ENCODE measurements at places on chromosomes 6 and 20.

GRCh38 chr6:166575205-166575604 is 11.3 kb downstream of the RAMACL start:
- DNase-seq = no peak

DNA sequence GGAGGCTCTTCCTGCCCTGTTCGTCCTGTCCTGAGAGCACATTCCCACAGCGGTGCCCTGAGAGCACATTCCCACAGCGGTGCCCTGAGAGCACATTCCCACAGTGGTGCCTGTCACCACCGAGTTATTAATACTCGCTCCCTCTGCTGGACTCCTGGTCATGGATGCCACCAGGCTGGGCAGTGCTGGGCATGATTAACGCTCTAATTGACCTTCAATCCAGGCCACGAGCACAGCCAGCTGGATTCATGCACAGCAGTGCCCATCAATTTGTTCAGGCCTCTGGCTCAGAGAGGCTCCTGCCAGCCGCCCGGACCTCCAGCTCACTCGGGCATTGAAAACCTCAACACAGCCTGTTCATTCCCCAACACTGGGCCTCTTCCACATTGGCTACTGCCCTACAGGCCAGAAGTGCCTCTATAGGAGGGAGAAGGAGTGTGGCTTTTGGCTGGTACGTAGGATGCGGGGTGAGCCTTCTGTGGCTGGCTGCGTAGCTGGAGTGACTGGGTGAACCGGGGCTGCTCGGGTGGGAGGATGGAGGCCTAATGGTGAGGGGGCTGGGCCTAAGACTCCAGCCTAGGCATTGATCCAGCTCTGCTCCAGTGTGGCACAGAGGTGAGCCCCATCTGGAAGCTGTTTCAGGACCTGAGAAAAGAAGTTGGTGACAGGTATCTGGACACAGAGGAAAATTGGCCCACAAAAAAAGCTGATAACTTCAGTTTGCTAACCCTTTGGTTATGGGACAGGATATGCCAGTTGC is 9.3 kb downstream of the IP6K3 start:
- no peak for DNase-seq

DNA sequence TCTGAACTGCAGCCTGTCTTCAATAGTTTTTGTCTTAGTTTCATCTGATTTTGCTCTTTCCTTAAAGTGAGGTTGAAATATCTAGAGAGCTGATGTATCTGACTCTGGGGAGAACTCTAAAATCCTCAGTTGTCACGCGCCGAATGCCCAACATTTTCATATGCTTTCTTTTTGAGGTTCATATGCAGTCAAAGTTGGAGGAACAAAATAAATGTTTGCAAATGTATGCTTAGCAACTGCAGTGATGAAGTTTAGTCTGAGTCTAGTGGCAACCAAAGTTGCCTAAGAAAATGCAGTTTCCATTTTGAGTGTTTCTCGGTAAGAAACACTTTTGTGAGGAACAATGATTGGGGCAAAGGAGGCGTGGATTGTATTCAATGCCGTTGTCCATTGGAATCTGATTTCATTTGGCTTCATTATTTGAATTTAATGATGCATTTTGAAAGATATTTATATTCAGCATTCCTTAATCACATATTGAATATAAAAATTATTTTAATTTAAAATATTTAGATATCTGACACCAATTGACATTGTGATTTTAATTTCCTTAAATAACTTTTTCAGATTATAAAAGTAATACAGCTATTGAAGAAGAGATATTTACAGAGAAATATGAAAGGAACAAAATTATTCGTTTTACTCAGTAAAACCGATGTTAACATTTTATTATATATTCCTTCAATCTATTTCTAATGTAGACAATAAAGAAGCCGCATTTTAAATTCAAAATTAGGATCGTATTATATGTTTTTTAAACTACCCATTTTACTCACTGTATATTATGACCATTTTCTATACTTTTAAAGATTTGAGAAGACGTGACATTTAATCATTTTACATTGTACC is 122.0 kb downstream of the PLEKHG1 start:
- DNase-seq = no peak

DNA sequence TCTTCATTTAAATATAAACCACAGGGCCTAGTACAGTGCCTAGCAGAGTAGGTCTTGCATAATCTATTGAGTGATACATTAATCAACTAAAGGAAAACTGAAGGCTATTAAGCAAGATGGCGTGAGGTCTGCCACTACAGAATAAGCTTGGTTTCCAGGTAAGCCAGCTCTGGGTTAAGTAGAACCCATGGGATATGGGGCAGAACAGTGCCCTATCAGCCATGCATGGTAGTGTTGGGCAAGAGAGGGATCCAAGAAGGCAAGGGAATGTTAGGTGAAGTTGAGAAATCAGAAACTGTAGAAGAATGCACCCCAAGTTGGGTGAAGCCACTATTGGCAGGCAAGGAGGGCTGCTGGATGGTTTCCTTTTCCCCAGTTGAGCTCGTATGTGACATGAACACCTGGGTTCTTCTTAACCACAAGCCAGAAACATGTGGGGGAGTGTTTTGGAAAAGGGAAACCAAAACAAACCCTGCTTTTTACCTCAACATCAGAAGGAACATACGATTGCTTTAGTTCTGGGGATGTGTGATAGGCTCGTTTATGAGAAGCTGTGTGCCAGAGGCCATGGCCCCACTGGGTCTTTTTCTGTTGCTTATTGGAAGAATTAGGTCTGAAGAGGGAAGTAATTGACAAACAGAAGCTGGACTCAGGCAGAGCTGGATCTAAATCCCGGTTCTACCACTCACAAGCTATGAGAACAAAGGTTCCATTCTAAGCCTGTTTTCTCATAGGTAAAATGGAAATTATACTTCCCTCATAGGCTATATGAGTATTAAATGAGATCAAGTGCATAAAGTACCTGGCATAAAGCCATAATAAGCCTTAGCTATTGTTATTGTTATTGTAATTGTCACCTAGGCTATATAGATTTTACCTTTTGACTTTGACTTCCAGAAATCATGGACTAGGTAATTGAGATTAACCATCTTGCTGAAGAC is 33.5 kb downstream of the NEDD9 start:
- DNase-seq = no peak

DNA sequence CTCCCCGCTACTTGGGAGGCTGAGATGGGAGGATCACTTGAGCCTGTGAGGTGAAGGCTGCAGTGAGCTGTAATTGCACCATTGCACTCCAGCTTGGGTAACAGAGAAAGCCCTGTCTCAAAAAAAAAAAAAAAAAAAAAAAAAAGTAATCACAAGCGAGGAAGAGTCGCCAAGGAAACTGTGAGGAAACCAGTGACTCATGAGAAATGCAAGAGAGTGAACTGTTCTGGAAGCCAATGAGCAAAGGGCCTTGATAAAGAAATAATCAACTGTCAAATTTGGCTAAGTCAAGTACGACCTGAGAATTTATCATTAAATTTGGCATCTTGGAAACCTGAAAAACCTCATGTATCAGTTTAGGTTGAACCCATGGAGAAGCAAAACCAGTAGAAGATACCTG is 16.1 kb upstream of the LAMP5 start:
- no peak for DNase-seq

- peak; percentile 26 for DNase-seq
Measured at GRCh38 chr20:62066339-62066982, 780 bp upstream of the TAF4 start.

GRCh38 chr6:160028487-160029275 is 59.8 kb downstream of the IGF2R start:
- DNase-seq = no peak

DNA sequence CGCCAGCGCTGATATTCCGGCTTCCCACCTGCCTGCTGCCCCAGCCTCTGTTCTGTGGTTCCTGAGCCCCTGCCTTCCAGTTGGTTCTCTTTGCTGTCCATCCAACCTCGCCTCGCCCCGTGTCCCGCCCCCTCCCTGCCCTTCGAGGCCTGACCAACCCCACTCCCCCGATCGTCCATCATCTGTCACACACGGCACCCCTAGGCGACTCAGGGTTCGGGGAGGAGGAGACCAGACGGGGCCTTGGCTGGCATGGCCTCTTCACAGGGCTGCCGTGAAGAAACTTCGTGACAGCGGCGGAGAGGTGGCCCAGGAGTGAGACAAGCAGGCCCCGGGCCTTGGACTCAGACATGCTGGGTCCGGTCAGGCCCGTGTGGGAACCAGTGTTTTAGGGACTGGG is 226.1 kb downstream of the QKI start:
- DNase-seq = no peak

DNA sequence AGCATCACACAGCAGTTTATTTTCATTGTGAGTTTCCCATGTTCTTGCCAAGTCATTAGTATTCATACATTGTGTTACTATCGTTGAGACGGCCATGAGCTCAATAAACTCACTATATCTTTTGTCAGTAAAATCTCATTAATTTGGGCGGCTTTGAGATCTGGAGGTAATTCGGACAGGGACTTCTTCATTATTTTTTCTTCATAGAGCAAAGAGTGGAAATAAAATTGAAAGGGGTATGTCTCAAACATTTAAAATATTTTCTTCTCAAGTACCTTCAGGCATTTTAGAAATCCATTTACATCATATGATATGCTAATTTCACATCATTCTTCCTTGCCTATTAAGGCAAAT is 14.6 kb downstream of the NOX3 start:
- no peak for DNase-seq

DNA sequence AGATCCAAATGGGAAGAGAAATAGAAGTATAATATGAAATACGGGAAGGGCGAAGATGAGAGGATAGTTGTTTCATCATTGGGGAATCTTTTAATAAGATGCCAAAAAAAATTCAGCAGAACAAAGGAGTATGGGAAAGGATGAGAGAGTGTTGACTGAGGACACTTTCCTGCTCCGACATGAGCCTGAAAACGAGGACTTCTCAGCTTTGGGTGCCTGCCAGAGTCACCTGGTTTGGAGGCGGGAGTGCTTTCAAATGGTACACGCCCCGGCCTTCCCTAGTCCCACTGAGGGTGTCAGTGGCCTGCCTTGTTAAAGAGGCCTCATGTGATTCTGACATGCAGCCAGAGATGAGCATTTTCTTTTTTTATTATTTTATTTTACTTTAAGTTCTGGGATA is 250.9 kb downstream of the ANKRD60 start:
- peak; percentile 32 for DNase-seq

DNA sequence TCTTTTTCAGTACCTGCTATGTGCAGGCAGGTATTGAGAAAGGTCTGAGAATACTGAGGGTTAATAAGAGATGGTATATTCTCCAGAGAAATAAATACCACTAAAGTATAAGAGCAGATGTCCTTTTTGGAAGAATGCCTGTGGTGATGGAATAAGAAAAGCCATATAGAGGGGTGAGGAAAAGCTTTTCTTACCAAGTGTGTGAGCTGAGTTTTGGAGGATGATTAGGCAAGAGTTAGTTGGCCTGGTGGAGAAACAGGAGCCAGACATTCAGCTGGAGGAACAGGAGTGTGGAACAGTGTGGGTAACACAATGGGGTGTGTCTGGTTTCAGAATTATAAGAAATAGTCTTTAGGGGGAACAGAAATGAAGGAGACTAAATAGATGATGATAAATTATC is 19.9 kb downstream of the ZNF451 start:
- DNase-seq = no peak

DNA sequence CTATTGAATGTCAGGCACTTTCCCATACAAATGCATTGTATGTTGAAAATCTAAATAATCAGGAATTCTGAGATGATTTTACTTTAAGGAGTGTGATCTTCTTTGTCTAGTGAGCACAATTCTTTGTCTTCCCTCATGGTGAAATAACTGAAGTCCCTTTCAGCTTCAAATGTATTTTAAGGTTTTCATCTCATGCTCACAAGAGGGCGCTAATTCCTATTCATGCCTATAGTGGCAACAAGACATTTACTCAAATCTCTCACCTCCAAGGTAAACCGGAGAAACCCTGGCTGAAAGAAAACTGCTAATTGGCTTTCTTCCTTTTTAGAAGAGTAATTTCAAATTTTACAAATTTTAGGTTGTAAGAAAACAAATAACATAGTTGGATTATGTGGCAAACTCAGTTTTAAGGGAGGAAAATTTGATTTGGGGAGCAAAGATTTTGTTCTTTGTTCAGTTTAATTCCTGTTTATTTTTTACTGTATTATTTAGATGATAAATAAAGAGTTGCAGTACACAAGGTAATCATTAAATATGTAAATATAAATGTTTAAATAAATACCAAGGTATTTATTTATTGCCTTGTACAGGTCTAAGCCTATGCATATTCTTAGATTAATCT is 69.1 kb downstream of the SLC35F1 start:
- DNase-seq = peak; percentile 34

GRCh38 chr6:23180504-23181293 is 611.3 kb downstream of the HDGFL1 start:
- peak; percentile 96 for DNase-seq

- DNase-seq = no peak
Measured at GRCh38 chr20:57066126-57066900, 200.1 kb downstream of the BMP7 start.

GRCh38 chr6:20542927-20543602 is 8.8 kb downstream of the CDKAL1 start:
- DNase-seq = peak; percentile 99

GRCh38 chr6:20013066-20013861 is 176.1 kb downstream of the ID4 start:
- DNase-seq = no peak

DNA sequence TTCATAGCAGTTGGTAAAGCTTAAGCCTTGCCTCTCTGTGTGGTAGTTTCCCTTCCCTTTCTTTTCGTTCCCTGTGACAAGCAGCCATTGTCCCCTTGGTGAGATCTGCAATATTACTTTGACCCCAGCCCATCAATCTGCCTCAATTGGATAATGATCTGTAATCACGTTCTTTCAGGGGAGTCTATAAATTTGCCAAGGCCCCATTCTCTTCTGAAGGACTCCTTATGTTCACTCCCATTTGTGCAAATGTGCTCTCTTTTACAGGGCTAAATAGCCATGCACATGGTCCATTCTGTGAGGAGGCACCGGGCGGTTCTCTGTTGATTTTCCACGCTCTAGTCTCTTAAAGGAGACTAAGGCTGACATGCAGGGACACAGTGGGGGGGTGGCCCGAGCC is 660.4 kb upstream of the SLC35B3 start:
- DNase-seq = peak; percentile 20

- DNase-seq = peak; percentile 90
Measured at GRCh38 chr6:40444811-40445210, 142.4 kb downstream of the LRFN2 start.

DNA sequence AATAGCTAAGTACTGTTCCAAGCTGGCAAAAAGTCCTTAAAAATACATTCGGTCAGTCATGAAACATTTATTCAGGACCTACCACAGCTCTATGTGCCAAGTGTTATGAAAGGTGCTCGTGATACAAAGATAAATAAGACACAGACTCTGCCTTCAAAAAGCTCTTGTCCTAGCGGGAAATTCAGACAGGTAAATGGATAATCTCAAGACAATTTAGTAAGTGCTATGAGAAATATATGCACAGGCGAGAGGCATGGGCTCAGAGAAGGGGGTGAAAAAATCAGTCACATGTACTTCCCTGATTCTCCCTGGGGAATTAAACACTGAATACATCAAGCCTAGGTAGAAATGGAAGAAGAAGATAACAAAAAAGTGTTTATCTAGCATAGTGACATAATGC is 49.8 kb upstream of the HEY2 start:
- DNase-seq = no peak

DNA sequence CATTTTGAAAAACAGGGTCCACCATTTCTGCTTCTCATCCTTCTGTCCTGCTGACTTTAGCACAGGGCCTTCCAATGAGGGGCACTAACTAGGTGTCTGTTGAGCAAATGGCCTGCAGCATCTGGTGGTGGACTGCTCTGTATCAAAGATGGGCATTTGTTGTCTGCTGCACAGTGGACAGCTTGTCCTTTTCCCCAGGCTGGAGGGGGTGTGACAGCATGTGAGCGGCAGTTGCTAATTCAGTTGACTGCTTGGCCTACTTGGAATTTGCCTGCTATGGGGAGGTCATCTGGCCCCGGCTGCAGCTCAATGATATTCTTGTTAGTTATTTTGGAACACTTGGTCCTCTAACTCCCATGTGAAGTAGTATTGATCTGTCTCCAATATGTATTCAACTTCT is 93.7 kb downstream of the SH3BGRL2 start:
- DNase-seq = no peak

All from DMS153 (cell line).